ENCODE measurements at places on chromosomes 2 and 18.

- no peak for DNase-seq
These were observed 1.1 kb downstream of the EEF1B2 start for GRCh38 chr2:206160807-206161179.

DNA sequence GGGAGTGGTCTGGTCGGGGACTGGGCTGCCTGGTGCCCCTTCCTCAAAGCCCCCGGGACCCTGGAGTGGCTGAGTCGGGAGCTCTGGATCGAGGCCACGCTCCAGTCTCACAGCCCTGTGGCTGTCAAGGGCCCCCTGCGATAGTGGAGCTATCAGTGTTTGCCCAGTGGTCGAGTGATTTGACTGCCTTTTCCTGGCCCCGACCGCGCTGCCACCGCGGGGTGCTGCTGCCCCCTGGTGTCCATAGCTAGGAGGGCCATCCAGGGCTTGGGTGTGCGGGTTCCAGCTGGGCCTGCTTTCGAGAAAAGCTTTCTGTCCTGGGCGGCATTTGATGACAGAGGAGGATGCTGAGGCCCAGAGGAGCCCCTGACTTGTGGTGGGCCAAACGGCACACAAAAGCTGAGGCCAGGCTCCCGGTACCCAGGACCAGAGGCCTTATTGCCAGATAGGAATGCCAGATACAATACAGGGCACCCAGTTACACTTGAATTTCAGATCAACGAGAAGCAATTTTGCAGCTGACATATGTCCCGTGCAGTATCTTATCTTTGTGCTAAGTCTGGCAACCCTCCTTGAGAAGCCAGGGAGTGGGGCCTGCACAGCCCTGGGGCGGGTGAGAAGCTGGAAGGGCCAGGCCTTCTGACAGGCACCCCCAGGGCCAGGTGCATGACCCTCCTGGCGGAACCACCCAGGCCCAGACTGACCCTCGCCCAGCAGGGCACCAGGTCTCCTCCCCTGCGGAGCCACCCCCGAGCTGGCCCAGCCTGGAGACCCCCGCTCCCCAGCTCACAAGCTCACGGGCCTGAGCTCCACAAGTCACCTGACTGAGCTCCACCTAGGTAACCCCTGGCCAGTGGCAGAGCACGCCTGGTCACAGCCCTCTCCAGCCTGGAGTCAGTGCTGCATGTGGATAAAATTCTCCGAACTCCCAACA, 13.0 kb downstream of the ODC1 start:
- peak; percentile 94 for DNase-seq

DNA sequence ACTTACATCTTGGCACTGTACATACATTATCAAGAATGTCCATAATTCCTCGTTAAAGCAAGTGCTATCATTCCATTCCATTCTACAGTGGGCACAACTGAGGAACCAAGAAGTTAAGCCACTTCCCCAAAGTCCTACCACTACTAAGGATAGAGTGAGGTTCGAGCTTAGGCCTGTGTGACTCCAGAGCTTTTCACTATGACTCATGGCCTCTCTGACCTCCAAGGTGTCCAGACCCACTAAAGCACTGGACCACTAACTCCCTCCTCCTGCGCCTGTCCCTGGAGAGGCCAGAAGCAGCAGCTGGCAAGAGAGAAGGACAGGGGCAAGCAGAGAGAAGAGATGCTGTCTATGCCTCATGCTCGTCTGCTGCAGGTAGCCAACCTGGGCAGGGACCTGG, 117.0 kb downstream of the ZBTB7C start:
- DNase-seq, result no peak

- DNase-seq, result no peak
These were observed 529.1 kb downstream of the IRS1 start for GRCh38 chr2:226270285-226271058.

GRCh38 chr2:29187926-29188325, 72.7 kb downstream of the CLIP4 start:
- DNase-seq, result no peak

- DNase-seq, result peak; percentile 2
These were observed 211.4 kb upstream of the CCDC150 start for GRCh38 chr2:196427986-196428634.

GRCh38 chr18:2654928-2655177, 673 bp upstream of the SMCHD1 start:
- peak; percentile 60 for DNase-seq

DNA sequence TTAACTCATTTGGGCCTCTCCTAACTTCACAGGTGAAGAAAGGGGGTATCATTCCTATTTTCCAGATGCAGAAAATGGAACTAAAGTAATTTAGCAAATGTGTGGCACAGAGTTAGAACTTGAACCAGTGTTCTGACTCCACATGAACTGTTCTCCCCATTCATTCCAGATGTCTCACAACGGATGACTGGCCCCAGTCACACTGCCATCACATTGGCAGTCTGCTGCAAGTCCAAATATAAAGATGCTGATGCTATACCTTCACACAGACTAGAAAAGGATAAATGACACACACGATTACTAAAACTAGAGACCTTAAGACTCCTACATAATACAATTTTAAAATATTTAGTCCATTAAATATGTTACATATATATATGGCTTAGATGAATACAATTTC, 195.7 kb downstream of the NBAS start:
- no peak for DNase-seq

GRCh38 chr2:178550352-178550751, 70.1 kb downstream of the PLEKHA3 start:
- DNase-seq, result no peak

Measured in hematopoietic multipotent progenitor cell treated with erythropoietin and hydrocortisone succinate and interleukin-3 and kit ligand, for 6 days (in vitro differentiated cells).